Activated T-cell treated with anti-CD3 and anti-CD28 coated beads, Interleukin-2, amount 50 U/mL, for 72 hours (primary cell): ENCODE measurements at places on chromosomes 5 and 9. TPM values are rescaled to one million over a fixed set of nuclear protein-coding genes. Genes with fewer than 3 reads are reported as not detected.

GRCh38 chr9:114521846-114522245 is 16.6 kb upstream of the WHRN start:
- no peak for DNase-seq

Gene CRHBP
- total RNA-seq: 0.26 TPM

DNA sequence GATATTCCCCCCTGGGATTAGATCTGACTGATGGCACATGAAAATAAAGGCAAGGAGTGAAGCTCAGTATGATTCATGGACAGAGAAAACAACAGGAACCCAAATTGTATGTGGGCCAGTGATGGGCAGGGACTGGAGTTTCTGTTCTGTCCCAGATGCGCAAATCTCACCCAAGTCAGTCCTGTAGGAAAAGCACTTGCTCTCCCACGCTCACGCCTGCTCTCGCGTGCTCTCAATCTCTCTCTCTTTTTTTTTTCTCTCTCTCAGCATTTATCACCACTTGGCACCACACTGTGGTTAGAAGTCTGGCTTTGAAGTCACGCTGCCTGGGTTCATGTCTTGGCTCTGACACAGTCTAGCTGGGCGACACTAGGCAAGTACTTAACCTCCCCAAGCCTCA is 106.5 kb upstream of the LRRTM2 start:
- peak; percentile 34 for DNase-seq

Gene HINT1
- total RNA-seq: 269 TPM

Gene MEF2C
- 0.53 TPM for total RNA-seq
